ENCODE measurements at places on chromosomes 3 and 15. TPM values are rescaled to one million over a fixed set of nuclear protein-coding genes. Genes with fewer than 3 reads are reported as not detected.

IQCF5 gene
- not detected for total RNA-seq

MORC1 gene
- total RNA-seq, result not detected

RBP2 gene
- total RNA-seq, result not detected

PP2D1 gene
- not detected for total RNA-seq

GRCh38 chr15:34514251-34514670 is 69.2 kb downstream of the GOLGA8B start:
- DNase-seq, result no peak

- DNase-seq, result no peak
Observed at GRCh38 chr3:24505691-24506550, 11.3 kb upstream of the THRB start.

DNA sequence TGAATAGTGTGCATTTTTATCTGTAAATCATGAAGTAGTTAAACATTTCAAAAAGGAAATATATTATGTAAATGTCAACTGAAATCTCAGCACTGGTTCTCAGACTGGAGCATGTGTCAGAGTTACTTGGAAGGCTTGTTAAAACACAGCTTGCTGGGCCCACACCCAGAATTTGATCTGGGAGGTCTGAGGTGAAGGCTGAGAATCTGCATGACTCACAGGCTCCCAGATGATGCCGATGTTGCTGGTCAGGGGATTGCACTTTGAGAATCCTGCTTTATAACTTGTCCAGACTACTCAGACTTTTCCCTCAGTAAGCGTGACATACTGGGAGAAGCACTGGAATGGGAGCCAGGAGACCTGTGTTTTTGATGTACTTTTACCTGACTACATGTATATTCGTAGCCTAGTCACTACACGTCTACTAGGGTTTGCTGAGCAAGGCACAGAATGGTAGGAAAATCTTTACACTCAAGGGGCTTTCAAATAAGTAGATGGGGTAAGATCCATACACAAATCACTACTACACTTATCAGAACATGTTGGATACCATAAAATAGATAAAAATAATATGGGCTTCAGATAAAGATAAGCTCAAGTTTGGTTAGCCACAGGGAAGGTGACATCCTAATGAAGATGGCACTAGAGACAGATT is 77.1 kb upstream of the MEX3B start:
- DNase-seq, result no peak

DNA sequence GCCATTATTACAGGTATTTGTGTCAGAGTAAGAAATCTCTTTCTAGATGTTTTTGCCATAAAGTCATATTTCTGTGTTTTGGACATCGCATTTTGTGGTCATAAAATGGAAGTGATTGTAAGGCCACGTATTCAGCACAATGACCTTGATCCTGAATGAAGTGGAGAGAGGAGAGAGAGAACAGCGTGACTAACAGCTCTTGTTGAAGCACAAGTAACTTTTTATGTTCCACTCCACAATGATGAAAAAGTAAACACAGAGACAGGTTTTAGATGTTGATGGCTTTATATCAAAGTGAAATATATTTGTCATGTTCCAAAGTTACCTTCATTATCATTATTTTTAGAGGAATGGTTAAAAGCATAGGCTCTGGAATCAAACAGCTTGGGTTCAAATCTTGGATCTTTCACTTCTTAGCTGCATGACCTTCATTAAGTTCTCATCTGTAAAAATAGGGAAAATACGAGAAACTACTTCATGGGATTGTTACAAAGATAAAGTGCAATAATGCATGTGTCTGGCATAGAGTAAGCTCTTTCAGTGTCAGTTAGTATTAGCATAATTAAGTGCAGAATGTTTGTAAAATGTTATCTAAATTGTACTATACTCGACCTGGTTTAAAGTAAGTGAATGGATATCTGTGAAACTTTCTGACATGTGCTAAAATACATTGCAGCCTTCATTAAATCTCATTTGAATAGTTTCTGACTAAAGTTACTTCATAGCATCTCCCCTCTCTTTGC is 341.5 kb upstream of the DNAJC19 start:
- DNase-seq, result no peak

DNA sequence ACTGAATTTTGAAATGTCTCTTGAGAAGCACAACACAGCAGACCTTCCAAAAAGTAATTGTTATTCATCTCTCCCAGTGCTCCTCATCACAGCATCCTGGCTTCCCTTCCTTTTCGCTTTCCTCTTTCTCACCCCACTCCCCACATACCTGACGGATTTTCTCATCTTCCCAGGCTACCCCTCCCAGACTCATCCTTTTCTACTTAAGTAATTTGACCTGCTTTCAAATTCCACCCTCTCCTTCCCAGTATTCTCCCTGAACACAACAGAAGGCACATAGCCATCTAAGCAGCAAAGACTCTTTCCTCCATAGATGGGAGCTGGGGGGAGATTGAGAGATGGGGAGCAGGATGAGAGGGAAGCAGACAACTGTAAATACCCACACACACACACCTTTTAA is 187.1 kb upstream of the STT3B start:
- no peak for DNase-seq

- no peak for DNase-seq
Observed at GRCh38 chr3:112647122-112647521, 6.2 kb upstream of the CCDC80 start.

Data from cardiac septum (tissue), 1 donor.